Left ventricle myocardium inferior (tissue), 1 donor: ENCODE measurements at places on chromosomes 13 and 19.

GRCh38 chr13:32907211-32907610 lies 109.0 kb upstream of the KL start:
- DNase-seq = no peak

GRCh38 chr13:22320991-22321390 lies 650.1 kb downstream of the FGF9 start:
- no peak for DNase-seq

- DNase-seq = no peak
Observed at GRCh38 chr19:16928351-16928750, 39.6 kb downstream of the F2RL3 start.

DNA sequence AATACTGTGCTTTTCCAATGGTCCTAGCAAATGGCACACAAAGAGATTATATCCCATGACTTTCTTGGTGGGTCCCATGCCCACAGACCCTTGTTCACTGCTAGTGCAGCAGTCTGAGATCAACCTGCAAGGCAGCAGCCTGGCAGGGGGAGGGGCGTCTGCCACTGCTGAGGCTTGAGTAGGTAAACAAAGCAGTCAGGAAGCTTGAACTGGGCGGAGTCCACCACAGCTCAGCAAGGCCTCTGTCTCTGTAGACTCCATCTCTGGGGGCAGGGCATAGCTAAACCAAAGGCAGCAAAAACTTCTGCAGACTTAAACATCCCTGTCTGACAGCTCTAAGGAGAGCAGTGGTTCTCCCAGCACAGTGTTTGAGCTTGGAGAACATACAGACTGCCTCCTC lies 82.9 kb downstream of the ZNF737 start:
- DNase-seq = no peak

DNA sequence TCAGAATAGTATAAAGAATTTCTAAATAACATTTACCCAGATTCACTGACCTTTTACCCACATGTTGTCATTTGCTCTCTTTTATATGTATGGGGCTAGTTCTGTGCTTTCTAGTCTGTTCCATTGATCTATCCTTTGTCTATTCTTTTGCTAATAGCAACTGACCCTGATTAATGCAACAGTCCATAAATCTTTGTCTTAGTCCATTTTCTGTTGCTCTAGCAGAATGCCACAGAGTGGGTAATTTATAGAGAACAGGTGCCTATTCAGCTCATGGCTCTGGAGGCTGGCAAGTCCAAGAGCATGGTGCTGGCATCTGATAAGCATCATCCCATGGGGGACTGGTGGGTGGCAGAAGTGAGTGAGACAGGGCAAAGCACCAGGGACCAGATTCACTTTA lies 52.1 kb downstream of the LHFPL6 start:
- no peak for DNase-seq

GRCh38 chr19:43589678-43590077 lies 6.3 kb downstream of the IRGQ start:
- DNase-seq = no peak

GRCh38 chr13:90709319-90709718 lies 638.2 kb upstream of the MIR17HG start:
- DNase-seq = no peak

- DNase-seq = no peak
Observed at GRCh38 chr13:38283346-38283745, 66.3 kb upstream of the UFM1 start.

DNA sequence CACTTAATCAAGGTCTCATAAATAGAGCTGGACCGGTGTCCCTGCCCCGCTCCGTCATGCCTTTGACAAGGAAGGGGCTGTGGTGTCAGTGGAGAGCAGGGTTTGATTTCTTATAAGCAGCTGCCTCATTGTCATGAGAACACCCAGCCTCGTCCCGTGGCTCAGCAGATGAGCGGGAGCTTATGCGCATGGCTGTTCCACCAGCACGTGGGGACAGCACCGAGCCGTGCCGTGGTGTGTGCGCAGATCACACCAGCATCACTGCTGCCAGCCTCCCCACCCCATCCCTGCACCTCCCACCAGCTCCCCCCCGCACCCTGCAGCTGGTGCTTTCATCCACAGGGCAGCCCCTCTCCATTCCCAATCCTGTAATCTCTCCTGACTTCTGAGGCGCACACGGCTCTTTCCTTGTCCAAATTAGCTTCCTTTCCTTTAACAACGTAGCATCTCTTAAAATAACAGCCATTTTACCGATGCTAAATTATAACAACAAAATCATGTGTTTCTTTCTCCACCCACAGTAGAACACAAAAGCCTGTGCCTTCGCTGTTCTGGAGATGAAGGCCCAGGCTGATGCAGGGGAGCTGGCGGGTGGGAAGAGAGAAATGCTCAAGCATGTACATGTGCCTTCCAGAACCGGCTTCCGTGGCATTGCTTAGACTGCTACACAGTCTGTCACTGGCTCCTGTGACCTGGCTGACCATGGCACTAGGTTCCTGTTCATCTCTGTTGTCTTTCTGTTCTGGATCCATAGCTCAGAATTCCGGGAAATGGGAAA lies 96.8 kb downstream of the RAB20 start:
- DNase-seq = no peak

GRCh38 chr19:9674663-9675357 lies at the start of gene ZNF562:
ZNF562 (minus strand) TSS chr19:9675100; CDS start chr19:9660744, 14,356 bp downstream.
- DNase-seq = peak; percentile 90

DNA sequence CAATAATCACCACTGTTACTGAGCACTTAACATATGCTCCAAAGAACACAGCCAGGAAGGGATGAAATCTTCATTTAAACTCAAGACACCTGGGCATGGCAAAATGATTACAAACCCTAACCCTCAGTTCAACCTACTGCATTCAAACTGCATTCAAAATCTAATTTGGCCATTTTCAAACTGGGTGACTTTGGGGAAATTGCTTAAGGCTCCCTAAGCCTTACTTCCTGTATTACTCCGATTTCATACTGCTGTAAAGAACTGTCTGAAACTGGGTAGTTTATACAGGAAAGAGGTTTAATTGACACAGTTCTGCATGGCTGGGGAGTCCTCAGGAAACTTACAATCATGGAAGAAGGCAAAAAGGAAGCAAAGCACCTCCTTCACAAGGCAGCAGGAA lies 50.4 kb downstream of the CBY2 start:
- DNase-seq = no peak

DNA sequence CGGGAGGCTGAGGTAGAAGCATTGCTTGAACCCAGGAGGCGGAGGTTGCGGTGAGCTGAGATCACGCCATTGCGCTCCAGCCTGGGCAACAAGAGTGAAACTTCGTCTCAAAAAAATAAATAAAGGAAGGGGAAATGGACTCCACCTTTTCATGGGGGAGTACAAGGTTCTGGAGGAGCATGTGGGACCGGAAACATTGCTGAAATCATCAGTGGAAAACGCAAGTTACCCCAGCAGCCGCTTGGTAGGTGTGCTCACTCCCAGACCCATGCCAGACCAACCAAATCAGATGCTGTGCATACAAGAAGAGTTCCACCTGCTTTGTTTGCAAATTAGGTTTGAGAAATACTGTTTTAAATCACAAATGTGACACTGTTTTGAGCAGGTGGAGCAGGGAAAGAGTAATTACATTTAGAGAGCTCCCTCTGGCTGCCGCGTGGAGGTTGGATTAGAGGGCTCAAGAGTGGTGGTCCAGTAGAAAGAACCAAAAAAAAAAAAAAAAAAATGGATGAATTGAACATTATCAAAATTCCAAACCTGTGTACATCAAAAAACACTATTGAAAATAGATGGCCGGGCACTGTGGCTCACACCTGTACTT lies 4.9 kb downstream of the ERICH4 start:
- DNase-seq = no peak

GRCh38 chr13:44074611-44075010 lies 194.9 kb downstream of the LACC1 start:
- no peak for DNase-seq

- DNase-seq = no peak
Observed at GRCh38 chr13:76692346-76692745, 193.9 kb downstream of the KCTD12 start.
